ENCODE measurements at places on chromosomes 1 and 21.
A peak's percentile ranks its signal among the peaks of the same experiment; 100 is the strongest.

GRCh38 chr1:174262349-174263241 lies 103.3 kb downstream of the RABGAP1L start:
- no peak for DNase-seq

DNA sequence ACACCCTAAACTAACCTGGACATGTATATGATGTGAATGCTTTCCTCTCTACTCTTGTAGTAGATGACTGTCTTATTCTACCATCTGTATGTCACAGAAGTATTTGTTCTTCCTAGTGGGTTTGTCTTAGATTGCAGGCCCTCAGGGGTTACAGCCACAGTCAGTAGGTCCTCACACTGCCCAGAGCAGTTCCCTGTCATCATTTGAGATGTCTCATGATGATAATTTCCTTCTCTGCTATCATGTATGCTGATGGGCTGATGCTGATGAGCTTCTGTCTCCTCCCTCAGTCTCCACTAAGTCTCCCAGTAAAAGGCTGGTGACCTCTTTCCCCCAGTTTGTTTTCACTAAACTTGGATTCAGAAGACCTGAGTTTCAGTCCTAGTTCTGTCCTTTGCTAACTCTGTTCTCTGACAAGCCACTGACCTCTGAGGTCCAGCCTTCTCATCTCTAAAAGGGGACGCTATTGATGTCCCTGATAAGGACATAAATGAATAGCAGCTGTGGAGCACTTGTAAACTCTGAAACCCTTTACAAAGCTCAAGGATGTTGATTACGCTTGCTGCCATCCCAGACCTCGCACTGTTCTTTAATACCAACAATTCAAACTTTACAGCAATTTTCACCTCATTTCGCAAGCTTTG lies 3.1 kb upstream of the ETV3 start:
- DNase-seq = no peak

DNA sequence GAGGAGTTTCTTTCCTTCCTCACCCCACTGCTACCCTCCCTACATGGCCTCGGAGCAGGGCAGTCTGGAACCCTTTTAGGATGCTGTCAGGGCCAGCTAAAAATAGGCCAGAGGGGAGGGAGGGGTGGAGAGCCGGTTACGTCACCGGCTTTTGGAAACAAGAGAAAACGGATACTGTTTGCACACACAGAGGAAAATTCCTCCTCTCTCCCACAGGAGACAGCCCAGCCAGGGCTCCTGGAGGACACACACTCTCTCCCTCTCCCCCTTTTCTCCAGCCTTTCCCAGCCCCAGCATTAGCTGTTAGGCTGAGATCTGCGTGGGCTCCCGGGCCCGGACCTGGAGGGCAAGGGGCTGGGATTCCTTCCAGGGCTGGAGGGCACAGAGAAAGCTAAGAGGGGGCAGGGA lies 20.0 kb upstream of the ALDH4A1 start:
- DNase-seq = no peak

- no peak for DNase-seq
Observed at GRCh38 chr21:45392573-45392971, 12.4 kb upstream of the COL18A1 start.

DNA sequence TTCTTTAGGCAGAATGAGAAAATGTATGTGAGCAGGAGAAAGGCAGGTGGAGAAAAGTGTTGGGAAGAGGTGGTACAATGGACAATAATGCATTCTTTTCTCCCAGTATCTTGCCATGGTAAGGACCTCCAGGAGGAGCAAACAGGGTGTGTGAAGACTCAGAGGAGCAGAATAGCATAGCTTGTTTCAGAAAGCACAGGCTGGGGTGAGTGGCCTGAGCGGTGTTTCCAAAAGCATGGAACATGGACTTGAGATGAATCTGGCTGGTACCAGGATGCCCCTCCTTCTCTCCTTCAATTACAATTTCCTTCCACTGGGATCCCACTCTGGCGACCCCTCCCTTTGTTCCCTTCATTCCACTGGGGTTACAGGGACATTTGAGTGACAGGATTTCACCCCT lies 123.4 kb upstream of the TNR start:
- no peak for DNase-seq

DNA sequence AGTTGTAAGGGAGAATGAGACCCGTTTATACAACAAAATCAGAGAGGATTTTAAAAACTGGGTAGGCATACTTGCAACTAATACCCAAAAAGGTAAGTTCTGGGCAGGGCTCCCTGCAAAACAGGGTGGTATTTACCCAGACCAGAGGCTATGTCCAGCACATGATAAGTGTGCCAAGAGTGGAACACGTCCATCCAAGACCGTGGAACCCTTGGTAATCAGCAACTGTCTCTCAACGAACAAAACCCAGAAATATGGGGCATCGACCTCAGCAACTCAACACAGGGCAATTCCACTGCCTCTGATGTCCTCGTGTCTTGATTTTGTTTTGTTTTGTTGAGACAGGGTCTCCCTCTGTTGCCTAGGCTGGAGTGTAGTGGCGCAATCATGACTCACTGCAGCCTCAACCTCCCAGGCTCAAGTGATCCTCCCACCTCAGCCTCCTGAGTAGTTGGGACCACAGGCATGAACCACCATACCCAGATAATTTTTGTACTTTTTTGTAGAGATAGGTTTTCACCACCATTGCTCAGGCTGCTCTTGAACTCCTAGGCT lies 26.7 kb upstream of the MX1 start:
- no peak for DNase-seq

GRCh38 chr1:196723325-196724185 lies 51.1 kb upstream of the CFHR3 start:
- DNase-seq = no peak

- no peak for DNase-seq
Observed at GRCh38 chr1:241569848-241570247, 37.7 kb downstream of the KMO start.

DNA sequence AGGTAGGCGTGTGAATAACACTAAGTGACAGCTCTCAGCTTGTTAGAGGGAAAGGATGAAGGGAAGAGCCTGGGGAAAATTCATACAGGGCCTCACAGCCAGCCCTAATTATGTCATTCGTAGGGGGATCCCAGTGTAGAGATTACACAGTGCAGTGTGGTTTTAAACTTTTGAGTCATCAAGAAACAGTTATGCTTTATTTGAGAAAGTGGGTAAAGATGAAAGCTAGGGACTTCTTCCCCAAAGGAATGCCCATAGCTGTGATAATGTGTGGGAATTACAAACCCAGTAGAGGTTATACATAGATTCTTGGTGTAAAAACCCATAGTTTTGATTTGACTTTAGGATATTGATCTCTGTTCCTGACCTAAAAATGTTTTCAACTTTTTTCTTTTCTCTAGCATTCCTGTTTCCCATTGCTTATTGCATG lies 1.9 kb downstream of the TTF2 start:
- DNase-seq = no peak

- no peak for DNase-seq
Observed at GRCh38 chr21:44357064-44357837, 3.8 kb downstream of the TRPM2 start.

DNA sequence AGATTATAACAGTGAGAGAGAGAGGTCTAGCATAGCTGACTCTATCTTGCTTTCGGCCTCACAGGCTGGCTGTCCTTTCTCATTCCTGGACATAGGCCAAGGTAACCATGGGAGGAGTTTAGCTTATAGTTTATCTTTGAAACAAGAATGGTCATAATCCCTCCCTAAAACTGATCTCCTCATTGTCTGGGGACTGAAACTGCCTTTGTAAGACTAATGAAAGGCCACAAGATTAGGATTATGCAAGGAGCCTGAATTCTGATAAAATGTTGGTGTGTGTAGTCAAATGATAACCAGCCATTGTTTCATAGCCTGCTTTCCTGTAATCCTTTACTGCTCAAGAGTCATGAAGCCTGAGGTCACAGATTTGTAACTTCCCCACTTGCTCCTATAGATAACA lies 131.9 kb upstream of the LYPLAL1 start:
- no peak for DNase-seq

DNA sequence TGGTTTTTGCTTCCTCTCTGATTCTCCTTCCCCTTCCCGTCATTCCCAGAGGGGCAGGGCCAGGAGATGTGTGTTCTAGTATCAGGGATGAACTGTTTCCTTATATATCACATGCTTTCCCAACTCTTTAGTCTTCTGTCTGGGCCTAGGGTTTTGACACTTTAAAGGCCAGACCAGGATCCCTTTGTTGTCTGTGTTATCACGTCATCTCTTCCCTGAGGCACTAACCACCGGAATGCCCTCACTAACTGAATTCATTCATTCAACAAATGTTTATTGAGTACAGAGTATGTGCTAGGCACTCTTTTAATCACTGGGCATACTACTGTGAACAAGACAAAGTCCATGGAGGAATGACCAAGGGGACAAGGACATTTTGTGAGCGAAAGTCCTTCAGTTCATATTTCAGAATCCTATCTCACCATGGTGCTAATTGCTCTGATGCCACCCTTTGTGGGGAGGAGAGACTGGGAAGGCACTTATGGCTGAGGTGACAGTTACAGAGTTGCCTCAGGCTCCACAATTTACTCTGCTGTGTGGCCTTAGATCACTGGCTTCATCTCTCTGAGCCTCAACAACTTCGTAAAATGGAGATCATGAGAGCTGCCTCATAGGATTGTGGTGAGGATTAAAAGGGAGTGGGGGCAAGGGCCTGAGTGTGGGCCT lies 12.0 kb upstream of the ZNF362 start:
- no peak for DNase-seq

- DNase-seq = no peak
Observed at GRCh38 chr1:232872738-232873137, 67.5 kb downstream of the MAP10 start.

DNA sequence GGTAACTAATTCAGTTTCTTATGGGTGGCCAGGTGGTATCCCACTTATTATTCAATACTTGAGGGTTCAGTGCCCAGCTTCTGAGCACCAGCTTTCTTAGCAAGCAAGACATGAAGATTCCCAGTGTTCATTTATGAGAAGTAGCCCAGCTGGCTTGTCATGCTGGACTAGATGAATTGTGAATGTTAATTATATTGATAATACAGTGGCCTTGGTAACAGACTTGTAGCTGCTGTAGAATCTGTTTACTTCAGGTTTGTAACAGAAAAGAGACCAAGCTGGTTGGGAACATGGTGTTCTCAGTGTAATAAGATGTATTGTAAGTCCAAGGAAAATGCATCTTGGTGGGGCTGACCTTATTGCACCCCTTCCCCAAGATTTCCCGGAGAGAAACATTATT lies 10.1 kb downstream of the AHCYL1 start:
- no peak for DNase-seq

- DNase-seq = no peak
Observed at GRCh38 chr1:19009882-19010321, 53.4 kb upstream of the IFFO2 start.

- DNase-seq = peak; percentile 46
Observed at GRCh38 chr1:150464422-150464826, 22.8 kb upstream of the TARS2 start.

DNA sequence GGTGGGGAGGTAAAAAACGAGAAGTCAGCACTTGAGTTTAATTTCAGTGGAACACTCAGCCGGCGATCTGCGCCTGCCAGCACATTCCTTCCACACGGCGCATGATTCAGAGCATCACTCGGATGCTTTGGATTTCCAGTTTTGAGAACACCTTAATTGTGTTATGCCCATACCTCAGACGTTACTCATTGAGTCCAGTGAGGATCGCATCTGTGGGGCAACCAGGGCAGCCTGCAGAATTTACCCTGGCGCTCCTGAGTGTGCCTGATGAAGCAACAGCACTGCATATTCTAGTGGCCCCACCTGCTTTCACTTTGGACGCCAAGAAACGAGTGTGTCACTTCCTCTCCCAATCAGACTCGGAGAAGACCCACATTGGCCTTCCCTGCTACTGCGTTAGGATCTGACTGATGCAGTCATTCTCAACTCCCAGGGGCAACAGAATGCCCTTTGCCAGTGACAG lies 19.9 kb downstream of the FAM89A start:
- no peak for DNase-seq

DNA sequence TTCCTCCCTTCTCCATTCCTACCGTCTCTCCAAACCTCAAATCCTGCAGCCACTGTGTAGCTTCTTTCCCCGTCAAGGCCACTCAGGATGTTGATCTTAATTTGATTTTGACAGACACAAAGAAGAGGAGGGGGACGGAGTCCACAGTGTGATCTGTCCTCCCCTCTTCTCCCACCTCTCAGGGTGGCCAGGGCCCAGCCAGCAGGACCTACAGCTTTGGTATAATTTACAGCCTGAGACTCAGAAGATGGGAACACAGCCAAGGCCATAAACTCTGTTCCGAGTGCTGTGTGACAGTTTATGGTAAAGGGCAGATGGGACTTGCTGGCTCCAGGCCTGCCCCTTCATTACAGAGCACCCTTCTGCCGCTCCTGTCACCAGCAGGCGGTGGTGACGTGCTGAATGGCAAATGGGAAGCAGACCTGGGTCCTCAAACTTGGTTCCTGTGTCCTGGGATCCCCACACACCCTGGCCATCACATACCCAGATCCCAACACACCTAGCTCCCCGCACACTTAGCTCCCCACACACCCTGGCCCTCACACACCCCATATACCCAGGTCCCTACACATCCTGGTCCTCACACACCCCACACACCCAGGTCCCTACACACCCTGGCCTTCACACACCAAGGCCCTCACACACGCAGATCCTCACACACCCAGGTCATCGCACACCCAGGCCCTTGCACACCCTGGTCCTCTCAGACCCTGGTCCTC lies 71.6 kb downstream of the CD2 start:
- no peak for DNase-seq

GRCh38 chr1:46622344-46622743 lies 5.7 kb upstream of the MOB3C start:
- no peak for DNase-seq

DNA sequence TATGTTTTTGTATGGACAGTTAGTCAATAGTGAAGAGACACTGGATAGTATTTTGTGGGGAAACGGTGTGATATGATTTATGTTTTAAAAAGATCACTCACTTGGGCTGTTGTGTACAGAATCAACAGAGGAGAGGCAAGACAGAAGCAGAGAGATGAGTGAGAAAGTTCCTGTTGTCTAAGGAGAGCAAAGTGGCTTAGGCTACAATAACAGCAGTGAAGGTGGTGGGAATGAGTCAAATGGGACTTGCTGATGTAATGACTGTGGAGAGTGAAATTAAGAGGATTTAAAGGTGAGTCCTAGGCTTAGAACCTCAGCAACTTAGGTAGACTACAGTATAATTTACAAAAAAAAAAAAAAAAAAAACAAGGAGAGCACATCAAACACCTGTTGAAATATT lies 169.2 kb upstream of the HP1BP3 start:
- no peak for DNase-seq

- no peak for DNase-seq
Observed at GRCh38 chr1:163130225-163130856, 61.2 kb downstream of the RGS4 start.

DNA sequence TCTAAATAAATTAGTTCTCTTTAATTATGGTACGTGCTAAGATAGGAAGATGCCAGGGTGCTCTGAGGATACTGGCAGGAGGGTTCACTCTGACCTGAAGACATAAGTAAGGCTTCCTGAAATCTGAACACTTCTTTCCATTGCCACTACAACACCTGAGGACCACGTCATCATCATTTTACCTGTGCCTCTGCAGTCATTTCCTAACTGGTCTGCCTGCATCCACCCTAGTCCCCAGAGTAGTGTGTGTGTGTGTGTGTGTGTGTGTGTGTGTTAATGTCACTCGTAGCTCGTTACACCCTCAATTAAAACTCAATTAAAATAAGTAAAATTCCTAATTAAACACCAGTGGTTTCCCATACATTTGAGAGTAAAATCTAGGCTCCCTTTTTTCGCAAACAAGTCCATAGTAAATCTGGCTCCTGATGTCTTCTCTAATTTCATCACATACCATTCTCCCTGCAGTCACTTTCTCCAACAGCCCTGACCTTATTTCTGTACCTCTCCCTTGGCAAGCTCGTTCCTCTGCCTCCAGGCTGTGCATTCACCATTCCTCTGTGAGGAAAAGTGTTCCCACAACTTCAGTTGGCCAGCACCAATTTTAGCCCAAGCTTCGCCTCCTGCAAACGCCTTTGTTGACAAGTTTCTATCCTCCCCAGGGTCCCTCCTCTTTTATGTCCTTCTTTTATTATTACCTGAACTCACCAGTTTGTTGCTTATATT lies 8.7 kb downstream of the IL12RB2 start:
- no peak for DNase-seq
